Spinal cord (tissue), 10 donors: ENCODE measurements at places on chromosomes 3 and 15.

- H3K36me3 ChIP-seq, result peaks cover 2% of the 10 kb centered on the region
- no peak for DNase-seq
- H3K27me3 ChIP-seq, result no peaks in the 10 kb centered on the region
- no peaks in the 10 kb centered on the region for H3K4me1 ChIP-seq
These were observed 55.5 kb downstream of the ST6GAL1 start for GRCh38 chr3:186985661-186986364.

DNA sequence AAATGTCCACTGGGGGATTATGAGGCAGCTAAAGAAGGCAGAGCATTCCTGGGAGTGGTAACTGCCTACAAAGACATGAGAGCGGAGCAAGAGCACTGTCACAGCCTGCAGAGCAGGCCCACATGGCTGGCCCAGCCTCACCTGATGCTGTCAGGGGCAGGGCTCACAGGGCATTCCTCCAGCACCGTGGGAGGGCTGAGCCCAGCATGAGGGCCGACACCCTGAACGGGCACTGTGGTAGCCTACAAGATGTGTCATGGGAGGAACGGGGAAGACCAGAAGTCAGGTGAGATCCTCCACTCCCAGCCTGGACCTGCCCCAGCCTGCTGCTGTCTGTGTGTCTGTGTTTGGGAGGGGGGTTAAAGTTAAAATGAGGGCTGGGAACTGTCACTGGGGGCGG is 30.1 kb downstream of the CCDC12 start:
- H3K4me1 ChIP-seq, result peaks cover 21% of the 10 kb centered on the region
- DNase-seq, result no peak
- no peaks in the 10 kb centered on the region for H3K27me3 ChIP-seq
- H3K27ac ChIP-seq, result no peak overlapping the region
- H3K4me3 ChIP-seq, result no peak overlapping the region
- H3K36me3 ChIP-seq, result peaks cover 28% of the 10 kb centered on the region

- peaks cover 61% of the 10 kb centered on the region for H3K4me1 ChIP-seq
- DNase-seq, result no peak
- no peaks in the 10 kb centered on the region for H3K27me3 ChIP-seq
- no peak overlapping the region for H3K27ac ChIP-seq
These were observed 28.5 kb downstream of the PLXNA1 start for GRCh38 chr3:127011270-127011992.

GRCh38 chr3:44729384-44729910 is at the start of gene ZNF501:
ZNF501 (plus strand) TSS chr3:44729635; CDS start chr3:44734422, 4,787 bp downstream.
- H3K27me3 ChIP-seq, result no peaks in the 10 kb centered on the region
- H3K27ac ChIP-seq, result peak within 1 kb of the TSS; percentile 37
- peak; percentile 84 for DNase-seq
- H3K4me1 ChIP-seq, result peaks cover 4% of the 10 kb centered on the region
- H3K36me3 ChIP-seq, result peaks cover 10% of the 10 kb centered on the region
- H3K4me3 ChIP-seq, result peak within 1 kb of the TSS; percentile 94

DNA sequence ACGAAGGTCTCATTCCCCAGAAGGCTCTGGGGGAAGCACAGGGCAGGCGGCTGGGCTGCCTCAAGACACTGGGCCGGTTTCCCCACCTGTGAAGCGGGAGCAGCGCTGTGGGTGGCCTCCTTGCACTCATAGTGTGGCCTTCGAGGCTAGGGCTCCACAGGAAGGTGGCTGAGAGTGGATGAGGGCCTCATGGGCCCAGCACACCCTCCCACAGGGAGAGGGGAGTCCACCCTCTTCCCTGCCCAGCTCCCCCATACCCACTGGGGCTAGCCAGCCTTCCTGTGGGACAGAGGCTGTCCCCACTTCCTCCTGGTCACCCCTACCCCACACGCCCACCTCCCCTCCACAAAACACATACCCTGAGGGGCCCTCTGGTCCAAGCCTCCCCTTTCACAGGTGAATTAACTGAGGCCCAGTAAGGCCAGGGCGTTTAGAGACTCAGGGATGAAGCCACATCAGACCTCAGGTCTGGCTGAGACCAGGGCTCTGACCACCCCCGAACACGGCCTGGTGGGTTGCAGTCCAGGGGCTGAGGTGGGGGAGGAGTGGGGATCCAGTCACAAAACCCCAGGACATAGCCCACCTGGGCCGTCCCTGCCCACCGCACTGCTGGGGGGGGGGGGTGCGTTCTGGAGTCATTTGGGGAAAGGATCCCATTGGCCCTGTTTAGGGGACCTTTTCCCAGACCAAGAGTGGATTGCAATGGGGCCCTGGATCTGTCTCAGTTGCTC is 1.1 kb downstream of the ANPEP start:
- peaks cover 22% of the 10 kb centered on the region for H3K4me1 ChIP-seq
- H3K27me3 ChIP-seq, result peaks cover 48% of the 10 kb centered on the region
- no peak overlapping the region for H3K27ac ChIP-seq
- H3K36me3 ChIP-seq, result no peaks in the 10 kb centered on the region

DNA sequence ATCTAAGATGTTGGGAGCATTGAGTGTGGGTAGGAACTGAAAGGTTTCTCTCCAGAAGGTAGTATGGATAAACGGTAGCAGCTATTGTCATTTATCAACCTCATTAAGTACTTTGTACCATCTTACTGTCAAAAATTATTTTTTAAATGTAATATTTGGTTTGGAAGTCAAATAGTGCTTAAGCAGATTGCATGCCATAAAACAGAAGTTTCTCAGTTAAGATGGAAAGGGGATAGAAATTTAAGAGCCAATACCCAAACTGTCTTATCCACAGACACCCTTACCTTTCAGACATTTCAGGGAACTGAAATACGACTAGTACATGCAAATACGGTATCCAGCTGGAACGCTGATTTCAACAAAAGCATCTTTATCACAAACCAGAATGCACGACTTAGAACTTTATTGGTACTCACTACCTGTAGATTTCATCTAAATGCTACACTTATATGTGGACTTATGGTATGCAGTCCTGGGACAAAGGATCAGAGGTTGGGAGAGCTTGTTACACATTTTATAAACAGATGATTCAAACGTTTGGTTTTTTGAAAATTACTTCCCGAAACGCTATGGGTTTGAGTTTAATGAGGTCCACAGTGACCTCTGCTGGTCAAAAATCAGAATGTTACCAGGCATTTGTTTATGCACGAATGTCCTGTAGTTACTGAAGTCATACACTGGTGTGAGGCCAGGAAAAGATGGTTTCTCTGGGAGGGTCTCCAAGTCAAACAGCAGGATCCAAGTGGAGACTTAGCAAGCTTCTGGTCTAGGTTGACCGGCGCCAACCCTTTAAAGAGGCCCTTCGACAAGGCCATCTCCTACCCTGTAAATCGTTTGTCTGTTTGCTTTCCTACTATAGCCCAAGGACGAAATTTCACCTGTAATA is 45.7 kb upstream of the DUT start:
- H3K27me3 ChIP-seq, result no peaks in the 10 kb centered on the region
- DNase-seq, result peak; percentile 80
- no peaks in the 10 kb centered on the region for H3K36me3 ChIP-seq

DNA sequence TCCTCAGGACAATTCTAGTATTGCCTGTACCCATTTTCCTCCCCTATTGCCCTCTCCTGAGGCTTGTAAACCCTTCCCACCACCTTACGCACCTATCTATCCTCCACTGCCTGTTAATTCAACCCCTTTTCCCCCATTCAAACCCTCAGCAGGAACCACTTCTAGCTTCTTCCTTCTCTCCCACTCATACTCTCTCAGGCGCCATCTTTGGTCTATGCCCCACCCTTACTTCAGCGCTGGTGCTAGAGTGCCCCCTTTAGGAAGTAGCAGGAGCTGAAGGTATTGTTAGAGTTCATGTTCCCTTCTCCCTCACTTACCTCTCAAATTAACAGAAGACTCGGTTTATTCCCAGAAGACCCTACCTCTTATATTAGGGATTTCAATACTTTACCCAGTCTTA is 121.8 kb upstream of the NLGN1 start:
- no peaks in the 10 kb centered on the region for H3K27me3 ChIP-seq
- DNase-seq, result no peak
- no peak overlapping the region for H3K27ac ChIP-seq
- H3K36me3 ChIP-seq, result no peaks in the 10 kb centered on the region
- H3K4me1 ChIP-seq, result no peaks in the 10 kb centered on the region
- no peak overlapping the region for H3K4me3 ChIP-seq

GRCh38 chr15:67025719-67026609 is 39.4 kb upstream of the SMAD3 start:
- peaks cover 12% of the 10 kb centered on the region for H3K4me1 ChIP-seq
- DNase-seq, result peak; percentile 44
- no peak overlapping the region for H3K27ac ChIP-seq
- H3K4me3 ChIP-seq, result no peak overlapping the region

- no peaks in the 10 kb centered on the region for H3K36me3 ChIP-seq
- H3K4me3 ChIP-seq, result no peak overlapping the region
- no peaks in the 10 kb centered on the region for H3K27me3 ChIP-seq
- H3K4me1 ChIP-seq, result no peaks in the 10 kb centered on the region
- H3K27ac ChIP-seq, result no peak overlapping the region
- DNase-seq, result peak; percentile 32
These were observed 402.1 kb downstream of the CADM2 start for GRCh38 chr3:85360742-85361387.

- H3K4me1 ChIP-seq, result no peaks in the 10 kb centered on the region
- H3K27me3 ChIP-seq, result no peaks in the 10 kb centered on the region
- H3K4me3 ChIP-seq, result no peak overlapping the region
- no peak for DNase-seq
These were observed 211.8 kb downstream of the TP63 start for GRCh38 chr3:189842681-189843602.

- DNase-seq, result no peak
- no peak overlapping the region for H3K27ac ChIP-seq
- H3K36me3 ChIP-seq, result no peaks in the 10 kb centered on the region
These were observed 15.0 kb upstream of the CACNA2D2 start for GRCh38 chr3:50518436-50518835.

DNA sequence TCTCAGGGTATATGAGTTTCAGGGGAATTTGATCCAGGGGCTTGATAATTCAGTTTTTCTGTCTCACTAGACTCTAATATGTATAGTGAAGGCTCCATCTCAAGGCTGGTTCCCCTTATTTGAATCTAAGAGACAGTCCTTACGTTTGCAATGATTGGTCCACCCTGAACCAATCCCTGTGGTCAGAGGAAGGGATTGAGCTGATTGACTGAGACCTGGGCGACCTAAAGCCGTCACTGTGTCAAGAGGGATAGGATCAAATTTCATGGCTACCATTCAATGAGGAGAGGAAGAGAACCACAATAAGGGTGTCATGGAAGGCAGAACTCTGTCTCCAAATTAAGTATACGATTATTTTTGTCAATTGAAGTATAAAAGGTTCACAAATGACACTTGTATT is 16.3 kb downstream of the NUDT16 start:
- H3K36me3 ChIP-seq, result no peaks in the 10 kb centered on the region
- H3K4me1 ChIP-seq, result no peaks in the 10 kb centered on the region
- no peaks in the 10 kb centered on the region for H3K27me3 ChIP-seq
- H3K27ac ChIP-seq, result no peak overlapping the region

GRCh38 chr3:198079771-198080520 is 119.9 kb downstream of the LMLN start:
- DNase-seq, result no peak
- H3K36me3 ChIP-seq, result no peaks in the 10 kb centered on the region
- H3K4me3 ChIP-seq, result peak overlapping the region; percentile 38

- peak; percentile 49 for DNase-seq
- no peak overlapping the region for H3K4me3 ChIP-seq
- H3K36me3 ChIP-seq, result no peaks in the 10 kb centered on the region
- H3K4me1 ChIP-seq, result no peaks in the 10 kb centered on the region
- no peaks in the 10 kb centered on the region for H3K27me3 ChIP-seq
- H3K27ac ChIP-seq, result no peak overlapping the region
These were observed 342.2 kb downstream of the GBE1 start for GRCh38 chr3:81419228-81419627.

DNA sequence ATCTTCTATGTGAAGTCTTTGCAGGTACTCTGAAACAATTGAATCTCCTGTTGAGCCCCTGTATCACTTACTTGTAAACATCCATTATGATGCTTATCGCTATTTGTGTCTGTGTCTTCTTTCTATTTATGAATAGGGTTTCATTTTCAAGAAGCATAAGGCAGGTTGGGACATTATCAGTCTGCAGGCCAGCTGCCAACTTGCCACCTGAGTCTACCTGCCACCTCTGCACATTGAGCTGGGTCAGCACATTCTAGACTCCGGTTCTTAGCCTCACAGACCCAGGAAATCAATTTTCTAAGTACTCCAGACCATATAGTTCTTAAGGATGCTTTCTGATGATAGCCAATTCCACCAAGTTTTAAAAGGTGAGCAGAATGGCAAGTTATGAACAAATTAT is 105.7 kb upstream of the MCTP2 start:
- H3K27ac ChIP-seq, result no peak overlapping the region
- no peaks in the 10 kb centered on the region for H3K36me3 ChIP-seq
- H3K4me3 ChIP-seq, result no peak overlapping the region
- H3K27me3 ChIP-seq, result no peaks in the 10 kb centered on the region
- DNase-seq, result no peak

DNA sequence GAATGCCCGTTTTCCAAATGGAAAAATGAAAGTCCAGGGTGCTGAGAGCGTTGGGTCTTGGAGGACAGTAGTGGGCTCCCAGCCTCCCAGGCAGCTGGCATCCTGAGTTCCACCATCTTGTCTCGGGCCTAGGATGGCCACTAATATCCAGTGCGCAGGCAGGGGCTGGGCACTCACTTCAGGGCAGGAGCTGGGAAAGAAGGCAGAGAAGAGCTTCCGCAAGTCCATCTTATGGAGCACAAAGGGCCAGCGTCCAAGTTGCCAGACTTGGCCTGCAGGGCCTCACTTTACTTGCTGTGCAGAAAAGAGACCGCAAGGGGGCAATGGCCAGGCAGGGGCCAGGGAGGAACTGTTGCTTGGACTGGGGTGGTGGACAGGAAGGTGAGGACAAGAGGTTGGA is 46.1 kb downstream of the IQSEC1 start:
- peaks cover 19% of the 10 kb centered on the region for H3K4me1 ChIP-seq
- H3K27me3 ChIP-seq, result no peaks in the 10 kb centered on the region
- no peak overlapping the region for H3K27ac ChIP-seq
- no peak for DNase-seq
- H3K4me3 ChIP-seq, result no peak overlapping the region
- peaks cover 23% of the 10 kb centered on the region for H3K36me3 ChIP-seq

- H3K36me3 ChIP-seq, result no peaks in the 10 kb centered on the region
- no peak overlapping the region for H3K27ac ChIP-seq
- no peak for DNase-seq
- H3K27me3 ChIP-seq, result no peaks in the 10 kb centered on the region
- H3K4me3 ChIP-seq, result no peak overlapping the region
- no peaks in the 10 kb centered on the region for H3K4me1 ChIP-seq
These were observed 363.5 kb downstream of the FOXP1 start for GRCh38 chr3:71219744-71220638.

DNA sequence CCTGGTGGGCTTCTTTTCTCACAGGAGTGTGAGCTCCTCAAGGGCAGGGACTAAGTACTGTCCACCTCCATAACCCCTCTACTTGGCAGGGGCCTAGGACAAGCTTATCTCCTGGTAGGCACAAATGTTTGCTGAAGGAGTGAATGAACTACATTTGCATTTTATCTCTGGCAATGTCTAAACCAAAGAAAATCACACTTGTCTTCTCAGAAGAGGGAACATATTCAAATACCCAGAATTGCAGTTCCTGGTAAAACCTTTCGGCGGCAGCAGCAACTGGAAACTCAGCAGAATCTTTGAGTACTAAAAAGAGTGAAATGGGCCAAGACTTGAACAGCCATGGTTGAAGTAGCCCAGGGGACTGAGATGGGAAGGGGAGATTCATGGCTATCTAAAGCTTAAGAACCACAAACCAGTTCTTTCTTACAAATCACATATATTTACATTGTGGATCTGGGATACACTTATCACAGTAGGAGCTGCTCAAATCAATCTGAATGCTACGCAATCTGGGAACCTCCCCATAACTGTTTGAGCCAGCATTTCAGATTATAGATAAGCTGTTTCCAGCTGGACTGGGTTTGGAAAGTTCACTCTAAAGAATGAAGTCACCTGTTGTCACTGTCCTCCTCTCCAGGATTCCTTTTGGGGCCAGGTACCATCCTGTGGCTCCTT is 18.7 kb upstream of the PTPN9 start:
- H3K4me3 ChIP-seq, result no peak overlapping the region
- peaks cover 62% of the 10 kb centered on the region for H3K36me3 ChIP-seq
- DNase-seq, result no peak
- no peak overlapping the region for H3K27ac ChIP-seq
- no peaks in the 10 kb centered on the region for H3K4me1 ChIP-seq
